ENCODE measurements at places on chromosomes 6 and 20. TPM values are rescaled to one million over a fixed set of nuclear protein-coding genes. Genes with fewer than 3 reads are reported as not detected.

GRCh38 chr20:757506-757905 lies 10.8 kb downstream of the SLC52A3 start:
- no peaks in the 10 kb centered on the region for H3K36me3 ChIP-seq
- no peak overlapping the region for H3K27ac ChIP-seq
- H3K27me3 ChIP-seq = peaks cover 2% of the 10 kb centered on the region

GRCh38 chr20:41592516-41593216 lies 25.5 kb downstream of the CHD6 start:
- peaks cover 33% of the 10 kb centered on the region for H3K4me1 ChIP-seq
- H3K27ac ChIP-seq = no peak overlapping the region
- H3K36me3 ChIP-seq = no peaks in the 10 kb centered on the region
- H3K27me3 ChIP-seq = no peaks in the 10 kb centered on the region

GRCh38 chr6:119322034-119322433 lies 27.5 kb downstream of the MAN1A1 start:
- no peak for DNase-seq
- no peak overlapping the region for H3K27ac ChIP-seq
- peaks cover 22% of the 10 kb centered on the region for H3K36me3 ChIP-seq
- peaks cover 79% of the 10 kb centered on the region for H3K4me1 ChIP-seq
- no peaks in the 10 kb centered on the region for H3K27me3 ChIP-seq
- no peak overlapping the region for H3K4me3 ChIP-seq

Gene TMEM244
- not detected for polyA plus RNA-seq

DNA sequence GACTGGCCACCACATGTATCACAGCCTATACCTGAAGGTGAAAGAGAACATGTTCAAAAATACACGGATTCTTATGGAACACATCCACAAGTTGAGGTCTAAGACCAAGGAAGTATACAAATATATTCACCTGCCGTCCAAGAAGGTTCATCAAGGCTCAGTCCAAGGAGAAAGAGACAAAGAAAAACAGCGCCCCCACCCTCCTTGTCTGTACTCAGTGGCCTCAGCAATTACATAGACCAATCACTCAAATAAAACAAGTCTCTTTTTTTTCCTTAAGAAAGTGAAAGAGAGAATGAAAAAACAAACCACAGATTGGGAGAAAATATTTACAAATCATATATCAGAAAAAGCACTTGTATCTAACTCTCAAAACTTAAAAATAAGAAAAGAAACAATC lies 19.5 kb downstream of the CPXM1 start:
- no peaks in the 10 kb centered on the region for H3K4me1 ChIP-seq
- H3K36me3 ChIP-seq = no peaks in the 10 kb centered on the region
- no peak overlapping the region for H3K27ac ChIP-seq
- no peak for DNase-seq
- peaks cover 3% of the 10 kb centered on the region for H3K27me3 ChIP-seq
- no peak overlapping the region for H3K4me3 ChIP-seq

DNA sequence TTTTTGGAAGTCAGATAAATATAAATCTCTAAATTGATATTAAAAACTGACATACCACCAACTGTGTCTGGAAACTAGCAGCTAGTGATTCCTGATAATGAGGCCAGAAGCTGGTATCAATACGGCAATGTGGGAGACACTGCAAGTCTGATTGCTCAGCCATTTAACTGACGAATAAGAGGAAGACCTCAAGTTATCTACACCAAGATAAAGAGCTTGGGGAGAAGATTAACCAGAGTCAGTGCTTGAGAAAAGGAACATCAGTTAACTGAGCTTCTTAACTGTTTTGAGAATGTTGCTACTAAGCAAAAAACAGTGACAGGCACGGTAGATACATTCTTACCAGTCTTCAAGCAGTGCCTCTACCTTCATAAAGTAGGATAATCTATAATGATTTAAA lies 140.4 kb upstream of the TENT5A start:
- H3K27ac ChIP-seq = no peak overlapping the region
- no peak for DNase-seq
- H3K4me1 ChIP-seq = peaks cover 44% of the 10 kb centered on the region

Gene MLN
- not detected for polyA plus RNA-seq

- DNase-seq = no peak
- no peaks in the 10 kb centered on the region for H3K27me3 ChIP-seq
- H3K4me3 ChIP-seq = no peak overlapping the region
Observed at GRCh38 chr6:80607811-80608391, 501.4 kb downstream of the BCKDHB start.

Gene GCNT2
- 11.8 TPM for polyA plus RNA-seq

DNA sequence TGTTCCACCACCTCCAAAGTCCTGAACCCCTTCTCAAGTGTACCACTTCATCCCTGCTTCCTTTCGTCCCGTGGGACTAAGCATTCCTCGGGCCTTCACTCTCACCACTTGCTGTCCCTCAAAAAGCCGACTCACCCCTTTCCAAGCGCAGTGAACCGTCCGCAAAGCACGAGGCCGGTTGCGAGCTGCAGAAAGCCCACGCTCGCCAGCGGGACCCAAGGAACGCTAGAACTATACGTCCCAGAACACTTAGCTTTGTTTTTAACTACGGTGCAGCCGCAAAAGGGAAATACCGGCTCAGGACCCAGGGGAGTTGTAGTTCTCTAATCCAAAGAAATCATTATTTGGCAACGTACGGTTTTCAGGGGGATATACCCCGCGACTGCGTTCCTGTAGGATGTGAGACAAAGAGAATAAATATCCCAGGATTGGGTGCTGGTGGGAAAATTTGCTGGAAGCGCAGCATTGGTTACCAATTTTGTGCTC lies 416 bp upstream of the POLR1H start:
- H3K36me3 ChIP-seq = peaks cover 9% of the 10 kb centered on the region
- no peak for DNase-seq

DNA sequence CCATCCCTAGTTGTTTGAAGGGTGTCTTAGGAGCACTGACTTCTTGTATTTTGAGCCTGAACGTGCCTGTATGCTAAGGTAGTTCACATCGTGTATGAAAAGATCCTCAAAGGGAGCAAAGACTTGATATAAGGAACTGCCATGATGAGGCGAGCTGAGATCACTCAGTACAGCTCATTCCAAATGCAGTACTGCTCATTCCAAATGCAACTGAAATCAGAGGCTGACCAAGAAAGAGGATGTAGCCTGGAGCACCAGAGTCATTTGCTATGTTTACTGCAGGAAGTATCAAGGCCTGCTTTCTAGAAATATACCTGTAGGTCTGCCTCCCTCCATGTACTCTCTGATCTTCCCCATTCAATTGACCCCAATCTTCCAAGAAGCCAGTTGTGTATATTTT lies 832.2 kb downstream of the EYS start:
- no peaks in the 10 kb centered on the region for H3K27me3 ChIP-seq
- H3K27ac ChIP-seq = no peak overlapping the region
- no peak for DNase-seq
- no peaks in the 10 kb centered on the region for H3K4me1 ChIP-seq

Gene GINS1
- 10.3 TPM for polyA plus RNA-seq

DNA sequence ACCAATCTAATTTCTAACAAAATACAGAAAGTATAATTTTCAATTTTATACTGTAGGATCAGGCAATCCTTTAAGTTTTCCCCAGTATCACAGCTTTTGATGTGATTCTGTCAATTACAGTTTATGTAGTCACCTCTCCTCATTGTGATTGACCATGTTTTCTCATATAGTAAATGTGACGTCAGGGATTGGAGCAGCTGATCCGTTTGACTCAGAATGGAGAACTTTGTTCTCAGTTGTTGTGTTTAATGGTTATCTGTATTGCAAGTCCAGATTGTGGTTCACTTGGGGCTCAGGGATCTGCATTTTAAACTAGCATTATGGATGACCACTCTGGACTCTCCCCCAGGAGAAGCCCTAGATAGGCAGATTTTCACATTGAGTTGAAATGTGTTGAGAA lies 90.6 kb downstream of the DNAH8 start:
- H3K4me3 ChIP-seq = no peak overlapping the region
- H3K27me3 ChIP-seq = no peaks in the 10 kb centered on the region
- no peak for DNase-seq
- no peaks in the 10 kb centered on the region for H3K36me3 ChIP-seq
- H3K4me1 ChIP-seq = no peaks in the 10 kb centered on the region

DNA sequence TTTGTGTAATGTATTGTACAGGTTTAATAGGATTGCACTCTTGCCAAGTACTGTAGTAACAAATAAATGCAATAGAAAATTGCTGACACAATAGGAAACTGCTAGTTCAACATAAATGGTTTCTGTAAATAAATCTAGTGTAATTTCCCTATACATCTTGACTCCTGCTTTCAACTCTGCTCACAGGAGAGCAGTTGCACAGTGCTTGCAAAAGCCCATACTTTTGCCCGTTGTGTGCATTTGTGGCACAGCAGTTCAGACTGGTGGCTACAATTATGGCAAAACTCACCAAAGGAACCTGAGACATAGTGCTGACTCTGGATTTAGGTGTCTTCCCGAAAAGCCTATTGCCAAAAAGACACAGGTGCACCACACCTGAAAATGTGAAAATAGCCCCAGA lies 953.3 kb upstream of the SLC35B3 start:
- no peak overlapping the region for H3K27ac ChIP-seq
- no peaks in the 10 kb centered on the region for H3K4me1 ChIP-seq
- DNase-seq = no peak
- no peaks in the 10 kb centered on the region for H3K27me3 ChIP-seq

Gene LST1
- polyA plus RNA-seq = not detected

DNA sequence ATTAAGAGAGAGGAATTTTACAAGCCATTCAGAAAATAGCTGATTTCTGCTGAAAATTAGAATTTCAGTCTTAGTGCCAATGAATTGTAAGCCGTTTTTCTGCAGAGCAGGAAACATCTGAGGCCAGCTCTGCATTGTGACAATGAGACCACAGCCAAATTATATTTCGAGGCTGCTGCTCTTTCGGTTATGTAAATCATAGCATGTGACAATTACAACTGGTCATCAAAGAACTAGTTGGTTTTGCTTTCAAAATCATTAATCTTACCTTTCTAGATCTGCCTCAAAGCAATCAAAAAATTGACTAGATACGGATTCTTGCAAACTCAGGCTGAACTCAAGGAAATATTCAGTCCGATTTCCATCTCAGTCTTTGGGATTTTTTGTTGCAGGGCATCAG lies 33.4 kb upstream of the INSM1 start:
- no peak overlapping the region for H3K27ac ChIP-seq
- no peaks in the 10 kb centered on the region for H3K36me3 ChIP-seq
- no peak for DNase-seq
- H3K27me3 ChIP-seq = peaks cover 38% of the 10 kb centered on the region
- no peak overlapping the region for H3K4me3 ChIP-seq

DNA sequence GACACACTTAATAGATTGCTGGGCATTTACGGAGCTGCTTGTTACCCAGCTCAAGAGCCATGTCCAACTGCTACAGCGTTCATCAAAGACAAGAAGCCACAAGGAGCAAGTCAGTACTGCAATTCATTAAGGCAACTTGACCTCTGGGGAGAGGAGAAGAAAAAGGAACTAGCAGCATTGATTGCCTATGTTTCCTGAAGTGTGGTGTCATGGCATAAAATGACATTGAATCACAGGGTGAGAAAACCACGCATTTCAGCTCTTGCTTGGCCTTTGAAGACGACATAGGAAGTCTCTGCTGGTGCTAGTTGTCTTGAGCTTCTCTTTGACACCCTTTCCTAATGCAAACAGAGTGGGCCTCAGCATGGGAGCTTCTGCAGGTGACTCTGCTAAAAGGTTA lies 139.1 kb downstream of the CDH26 start:
- H3K36me3 ChIP-seq = no peaks in the 10 kb centered on the region
- H3K4me3 ChIP-seq = no peak overlapping the region
- no peaks in the 10 kb centered on the region for H3K27me3 ChIP-seq
- no peaks in the 10 kb centered on the region for H3K4me1 ChIP-seq

Gene LRRC1
- polyA plus RNA-seq = 15.6 TPM

GRCh38 chr6:11592294-11592906 lies 54.9 kb downstream of the TMEM170B start:
- H3K4me1 ChIP-seq = peaks cover 6% of the 10 kb centered on the region
- DNase-seq = no peak
- no peaks in the 10 kb centered on the region for H3K36me3 ChIP-seq
- no peaks in the 10 kb centered on the region for H3K27me3 ChIP-seq
- H3K27ac ChIP-seq = no peak overlapping the region

GRCh38 chr6:27888566-27888965 lies 23.6 kb downstream of the OR2B2 start:
- H3K4me1 ChIP-seq = peaks cover 40% of the 10 kb centered on the region
- no peak overlapping the region for H3K4me3 ChIP-seq
- H3K36me3 ChIP-seq = no peaks in the 10 kb centered on the region
- no peak overlapping the region for H3K27ac ChIP-seq
- no peak for DNase-seq

GRCh38 chr20:62805155-62805710 lies 598 bp downstream of the OGFR start:
- peaks cover 48% of the 10 kb centered on the region for H3K4me1 ChIP-seq
- peak overlapping the region; percentile 96 for H3K4me3 ChIP-seq
- H3K27me3 ChIP-seq = no peaks in the 10 kb centered on the region
- peaks cover 44% of the 10 kb centered on the region for H3K36me3 ChIP-seq
- no peak for DNase-seq

DNA sequence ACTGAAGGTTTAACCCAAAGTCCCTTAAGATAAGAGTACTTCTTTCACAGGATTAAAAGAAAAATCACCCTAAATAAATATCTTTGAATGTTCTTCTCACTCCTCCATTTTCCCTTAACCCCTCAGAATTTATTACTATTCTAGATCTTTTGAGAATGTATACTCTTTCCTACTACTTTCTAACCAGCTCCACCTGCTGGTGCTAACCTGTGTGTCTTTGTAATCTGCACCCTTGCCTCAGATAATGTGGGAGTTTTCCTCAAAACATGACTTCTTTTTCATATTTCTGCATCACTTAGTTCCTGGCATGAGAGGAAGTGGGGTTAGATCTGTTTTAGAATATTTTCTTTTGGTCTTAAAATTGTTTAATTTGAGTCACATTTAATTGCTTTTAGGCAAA lies 394.2 kb downstream of the BMP2 start:
- H3K36me3 ChIP-seq = no peaks in the 10 kb centered on the region
- no peak overlapping the region for H3K4me3 ChIP-seq
- DNase-seq = peak; percentile 38
- H3K4me1 ChIP-seq = no peaks in the 10 kb centered on the region

DNA sequence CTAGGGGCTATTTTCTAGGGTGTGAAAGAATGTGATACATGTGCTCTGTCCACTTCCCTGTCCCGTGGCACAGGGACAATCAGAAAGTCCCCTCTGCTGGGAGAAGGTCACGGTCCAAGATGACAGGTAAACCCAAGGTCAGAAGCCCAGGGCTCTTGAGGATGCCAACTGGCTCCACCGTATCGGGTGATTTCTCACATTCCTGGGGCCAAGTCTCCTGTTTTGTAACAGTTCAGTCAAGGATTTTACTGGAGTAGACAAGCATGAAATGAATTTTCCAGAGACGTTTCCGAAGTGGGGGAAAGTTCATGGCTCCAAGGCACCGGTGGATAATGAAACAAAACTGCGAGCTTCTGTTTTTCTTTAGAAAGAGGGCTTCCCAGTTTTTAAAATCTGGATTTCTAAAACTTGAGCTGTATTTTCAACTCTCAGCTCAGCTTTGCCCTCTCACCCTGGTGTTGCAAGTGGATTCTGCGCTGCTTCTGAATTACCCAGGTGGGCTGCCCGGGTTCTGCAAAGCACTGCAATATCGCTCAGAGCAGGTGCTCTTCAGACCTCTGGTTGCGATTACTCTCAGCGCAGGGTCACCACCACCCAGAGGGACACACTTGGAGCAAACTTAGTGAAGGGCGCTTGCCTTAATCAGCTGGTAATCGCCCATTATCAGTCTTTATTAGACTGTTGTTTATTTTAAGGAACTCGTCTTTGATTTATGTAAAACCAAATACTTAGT lies 64.4 kb upstream of the TMEM170B start:
- 0 out of 2 replicates have a peak, but pooled peaks cover 9% of the 10 kb centered on the region for H3K4me1 ChIP-seq
- no peak overlapping the region for H3K4me3 ChIP-seq
- no peaks in the 10 kb centered on the region for H3K27me3 ChIP-seq
- no peak overlapping the region for H3K27ac ChIP-seq
- DNase-seq = no peak

Gene HLA-DRA
- polyA plus RNA-seq = not detected

Gene LHFPL5
- not detected for polyA plus RNA-seq

Gene PACRG
- polyA plus RNA-seq = not detected

Data from HepG2 (cell line).